ENCODE measurements at places on chromosomes 2 and 18.

DNA sequence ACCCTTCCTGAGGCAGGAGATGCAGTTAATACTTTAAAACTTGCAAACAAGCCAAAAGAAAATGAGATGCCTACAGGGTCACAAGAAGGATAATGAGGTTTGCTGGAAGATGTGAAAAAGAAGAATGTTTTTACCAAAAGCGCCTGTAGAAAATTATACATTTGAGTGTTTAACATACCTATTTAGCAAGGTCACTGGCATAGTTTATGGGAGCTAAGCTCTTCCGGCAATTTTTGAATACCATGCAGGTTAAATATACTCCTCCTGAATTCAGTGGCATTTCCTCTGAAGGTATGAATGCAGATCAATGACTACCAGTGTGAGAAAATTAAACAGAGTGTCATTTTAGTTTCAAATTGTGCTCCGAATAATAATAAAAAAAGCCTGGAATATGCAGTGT is 21.2 kb upstream of the MAP3K20 start:
- no peak for DNase-seq

DNA sequence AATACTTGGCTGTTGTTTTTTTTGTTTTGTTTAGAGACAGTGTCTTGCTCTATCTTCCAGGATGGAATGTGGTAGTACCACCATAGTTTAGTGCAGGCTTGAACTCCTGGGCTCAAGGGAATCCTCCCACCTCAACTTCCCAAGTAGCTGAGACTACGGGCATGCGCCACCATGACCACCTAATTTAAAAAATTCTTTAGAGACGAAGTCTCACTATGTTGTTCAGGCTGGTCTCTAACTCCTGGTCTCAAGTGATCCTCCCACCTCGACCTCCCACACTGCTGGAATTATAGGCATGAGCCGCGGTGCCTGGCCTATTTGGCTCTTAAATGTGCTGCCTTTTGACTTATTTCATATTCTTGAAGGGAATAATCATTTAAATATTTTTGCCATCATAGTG is 60.1 kb downstream of the PTPN4 start:
- DNase-seq: no peak

DNA sequence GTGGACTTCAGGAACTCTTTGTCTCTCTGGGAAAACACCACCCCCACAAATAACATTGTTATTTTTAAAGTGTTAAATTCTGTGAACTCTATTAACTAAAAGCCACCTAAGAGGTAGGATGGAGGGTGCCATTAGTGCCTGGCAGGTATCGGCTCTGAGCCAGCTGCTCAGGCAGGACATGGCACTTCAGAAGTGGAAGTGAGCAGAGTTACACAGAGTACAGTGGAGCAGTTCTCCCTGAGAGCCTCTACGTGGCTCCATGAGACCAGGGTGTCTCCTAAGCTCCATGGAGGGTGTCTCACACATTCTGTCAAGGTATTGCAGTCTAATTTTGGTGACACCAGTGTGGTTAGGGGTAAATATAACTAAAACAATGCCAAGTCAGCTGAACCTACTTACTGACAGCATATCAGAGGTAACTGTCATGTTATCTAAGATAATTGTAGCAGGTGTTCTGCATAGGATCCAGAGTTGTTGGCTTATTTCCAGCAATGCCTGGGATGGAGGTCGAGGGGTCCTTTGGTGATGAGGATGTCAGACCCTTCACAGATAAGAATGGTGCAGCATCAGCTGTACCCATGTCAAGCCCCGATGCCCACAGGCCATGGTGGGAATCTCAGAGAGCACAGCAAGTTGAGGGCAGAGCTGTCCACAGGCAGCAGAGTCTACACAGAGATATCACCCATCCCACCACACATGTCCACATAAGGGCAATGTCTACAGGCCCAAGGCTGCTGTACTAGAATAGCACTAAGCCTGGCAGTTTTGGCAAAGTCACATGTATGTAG is 8.6 kb upstream of the MALL start:
- no peak for DNase-seq

- DNase-seq: no peak
These were observed 12.0 kb downstream of the SMARCAL1 start for GRCh38 chr2:216424274-216424673.

DNA sequence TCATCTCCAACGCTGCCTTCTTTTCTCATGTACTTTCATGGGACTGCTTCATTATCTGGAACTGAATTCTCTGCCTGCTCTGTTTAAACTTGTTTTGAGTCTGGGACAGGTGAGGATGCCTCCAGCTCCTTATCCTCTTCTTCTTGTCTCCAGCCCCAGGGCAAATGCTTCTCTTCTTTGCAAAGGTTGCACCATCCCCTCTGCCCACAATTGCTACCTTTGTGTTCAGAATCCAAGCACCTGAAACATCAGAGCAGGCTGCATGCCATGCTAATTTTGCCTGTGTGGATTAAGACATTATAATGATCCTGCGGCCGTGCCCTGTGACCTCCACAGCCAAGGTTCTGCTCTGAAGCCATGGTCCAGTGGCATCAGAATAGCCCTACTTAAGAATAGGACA is 309.5 kb downstream of the EPHA4 start:
- no peak for DNase-seq

DNA sequence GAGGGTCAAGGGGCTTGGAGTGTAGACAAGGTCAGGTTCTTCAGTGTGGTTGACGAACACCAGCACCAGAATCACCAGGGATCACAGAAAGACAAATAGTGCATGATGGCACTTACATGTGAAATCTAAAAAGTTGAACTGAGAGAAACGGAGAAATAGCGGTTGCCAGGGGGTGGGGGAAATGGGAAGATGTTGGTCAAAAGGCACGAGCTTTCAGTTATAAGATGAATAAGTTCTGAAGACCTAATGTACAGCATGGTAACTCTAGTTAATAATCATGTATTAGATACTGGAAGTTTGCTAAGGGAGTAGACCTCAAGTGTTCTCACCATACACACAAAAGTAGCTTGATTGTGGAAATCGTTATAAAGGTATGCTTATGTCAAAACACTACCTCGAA is 43.7 kb upstream of the DARS1 start:
- DNase-seq: no peak

DNA sequence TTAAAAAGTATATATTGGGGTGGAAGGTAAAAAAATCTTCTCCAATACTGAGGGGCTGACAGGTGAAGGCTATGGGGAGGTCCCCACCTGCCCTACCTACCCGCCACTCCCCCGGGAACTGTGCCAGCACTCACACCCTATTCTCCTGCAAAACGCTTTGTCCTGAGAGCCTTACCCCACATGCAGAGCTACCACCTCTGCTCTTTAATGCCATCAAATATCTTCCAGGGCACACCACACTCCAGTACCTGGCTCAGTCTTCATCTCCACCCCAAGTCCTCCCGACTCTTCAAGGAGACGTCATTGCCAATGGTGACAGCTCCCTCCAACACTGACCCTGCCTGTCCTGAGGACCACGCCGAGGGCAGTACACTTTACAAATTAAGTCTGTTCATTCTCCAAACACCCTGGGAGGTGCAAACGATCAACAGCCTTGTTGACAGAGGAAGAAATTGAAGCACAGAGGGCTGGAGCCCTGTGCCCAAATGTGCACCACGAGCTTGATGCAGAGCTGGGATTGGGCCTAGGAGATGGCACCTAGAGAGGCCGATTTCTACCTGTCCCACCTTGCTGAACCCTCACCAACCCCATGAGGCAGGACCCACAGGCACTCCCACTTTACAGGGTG is 6.0 kb upstream of the GPR55 start:
- DNase-seq: no peak

DNA sequence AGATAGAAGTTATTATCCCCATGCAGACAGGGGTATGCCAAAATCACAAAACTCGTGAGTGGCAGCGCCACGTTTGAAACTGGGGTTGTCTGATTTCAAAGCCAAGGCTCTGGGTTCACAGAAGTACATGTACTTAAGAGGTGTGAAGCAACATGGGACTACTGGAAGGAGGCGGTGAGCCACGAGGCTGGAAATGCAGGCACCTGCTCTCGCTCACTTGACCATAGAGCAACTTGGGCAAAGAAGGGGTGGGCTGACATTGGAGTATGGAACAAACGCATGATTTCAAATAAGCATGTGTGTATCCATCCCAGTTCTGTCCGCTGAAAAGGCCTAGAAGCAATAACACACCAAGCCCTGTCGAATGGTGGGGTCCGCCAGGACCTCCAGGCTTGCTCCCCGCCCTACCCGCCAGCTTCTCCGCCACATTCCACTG is 593 bp upstream of the ACTR2 start:
- DNase-seq: no peak

- no peak for DNase-seq
These were observed 41.0 kb downstream of the AGAP1 start for GRCh38 chr2:235534678-235535422.

- DNase-seq: no peak
These were observed 32.0 kb upstream of the MAP2 start for GRCh38 chr2:209391776-209392401.

- DNase-seq: no peak
These were observed 113.6 kb downstream of the DIS3L2 start for GRCh38 chr2:232075080-232075479.

DNA sequence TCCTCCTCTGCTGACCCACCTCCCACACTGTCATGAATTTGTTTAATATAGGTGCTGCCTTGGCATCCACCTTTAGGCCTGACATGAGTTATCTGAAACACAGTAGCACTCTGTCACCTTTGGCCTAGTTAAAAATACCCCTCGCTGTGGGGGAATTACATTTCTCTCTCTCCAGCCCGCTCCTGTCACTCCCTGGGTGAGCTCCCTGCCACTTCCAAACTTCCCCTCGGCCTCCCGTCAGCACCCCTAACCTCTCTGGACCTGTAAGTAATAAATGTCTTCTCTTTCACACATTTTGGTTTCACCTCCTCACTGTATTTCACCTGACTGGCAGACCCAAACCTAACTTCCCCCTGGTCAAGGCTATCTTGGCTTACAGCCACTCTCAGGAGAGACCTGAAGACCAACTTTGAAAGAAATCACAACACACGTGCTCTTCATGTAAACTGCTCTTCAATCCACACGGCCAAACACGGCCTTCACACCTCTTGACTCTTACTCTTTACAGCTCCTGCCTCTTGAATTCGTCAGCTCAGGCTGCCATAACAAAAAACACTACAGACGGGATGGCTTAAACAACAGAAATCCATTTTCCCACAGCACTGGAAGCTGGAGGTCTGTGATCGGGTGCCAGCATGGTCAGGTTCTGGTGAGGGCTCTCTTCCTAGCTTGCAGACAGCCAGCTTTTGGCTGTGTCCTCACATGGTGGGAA is 28.3 kb downstream of the REEP1 start:
- DNase-seq: no peak

DNA sequence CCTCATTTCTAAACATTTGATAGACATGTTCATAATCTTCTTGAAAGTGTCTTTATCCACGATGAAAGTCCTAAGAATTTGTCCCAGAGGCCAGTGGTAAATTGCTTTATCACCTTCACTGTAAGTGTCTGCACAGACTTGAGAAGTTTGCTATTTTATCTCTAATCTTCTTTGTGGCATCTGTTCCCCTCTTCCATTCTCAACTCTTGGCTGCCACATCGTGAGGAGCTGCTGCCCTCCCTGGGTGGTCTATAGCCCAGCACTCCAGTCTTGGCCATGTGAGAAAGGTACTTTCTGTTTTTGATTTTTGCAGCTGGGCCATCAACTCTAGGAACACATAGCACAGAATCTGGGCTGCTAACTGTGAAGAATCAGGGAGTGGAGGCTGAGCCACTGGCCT is 45.5 kb downstream of the SLC14A2 start:
- DNase-seq: no peak

DNA sequence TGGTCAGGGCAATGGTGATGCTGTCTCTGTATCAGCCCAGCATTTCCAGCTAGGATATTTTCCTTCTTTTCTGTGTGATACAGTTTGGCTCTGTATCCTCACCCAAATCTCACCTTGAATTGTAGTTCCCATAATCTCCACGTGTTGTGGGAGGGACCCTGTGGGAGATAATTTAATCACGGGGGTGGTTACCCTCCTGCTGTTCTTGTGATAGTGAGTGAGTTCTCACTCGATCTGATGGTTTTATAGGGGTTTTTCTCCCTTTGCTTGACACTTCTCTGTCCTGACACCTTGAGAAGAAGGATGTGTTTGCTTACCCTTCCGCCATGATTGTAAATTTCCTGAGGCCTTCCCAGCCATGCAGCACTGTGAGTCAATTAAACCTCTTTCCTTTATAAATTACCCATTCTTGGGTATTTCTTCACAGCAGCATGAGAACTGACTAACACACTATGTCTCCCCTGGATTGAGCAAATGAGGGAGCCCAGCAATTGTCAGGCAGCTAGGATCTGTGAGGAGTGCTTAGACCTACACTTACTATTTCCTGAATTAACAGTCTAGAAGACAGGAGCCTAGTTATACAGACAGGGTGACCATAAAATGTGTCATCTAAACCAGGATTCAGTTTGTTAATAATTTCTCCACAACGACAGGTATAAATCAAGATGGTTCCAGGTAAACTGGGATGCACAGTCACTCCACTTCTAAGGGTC is 6.0 kb downstream of the SCN2A start:
- no peak for DNase-seq

- DNase-seq: no peak
These were observed 15.2 kb upstream of the CETN1 start for GRCh38 chr18:564708-565561.

DNA sequence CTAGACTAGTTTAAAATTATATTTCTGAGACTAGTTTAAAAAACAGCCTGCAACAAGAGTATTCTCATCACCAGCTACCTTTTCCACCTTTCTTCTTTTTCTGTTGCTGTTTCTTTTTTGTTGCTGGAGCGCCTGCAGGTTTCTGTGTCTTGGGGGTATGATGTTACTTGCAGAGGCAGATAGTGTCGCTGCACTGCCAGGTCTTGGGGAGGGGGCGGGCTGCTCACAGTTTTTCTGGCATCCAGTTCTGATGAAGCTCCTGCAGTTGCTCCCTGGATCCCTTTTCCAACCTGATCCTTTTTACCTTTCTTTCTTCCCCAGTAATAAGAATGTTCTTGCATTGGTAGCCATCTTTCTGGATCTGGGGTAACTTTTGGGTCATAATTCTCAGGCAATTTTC is 8.0 kb upstream of the C18orf32 start:
- DNase-seq: no peak

GRCh38 chr18:45621061-45621511 is 5.8 kb downstream of the SLC14A2 start:
- DNase-seq: peak; percentile 47

- DNase-seq: no peak
These were observed 21.9 kb downstream of the ASXL2 start for GRCh38 chr2:25856377-25856776.

DNA sequence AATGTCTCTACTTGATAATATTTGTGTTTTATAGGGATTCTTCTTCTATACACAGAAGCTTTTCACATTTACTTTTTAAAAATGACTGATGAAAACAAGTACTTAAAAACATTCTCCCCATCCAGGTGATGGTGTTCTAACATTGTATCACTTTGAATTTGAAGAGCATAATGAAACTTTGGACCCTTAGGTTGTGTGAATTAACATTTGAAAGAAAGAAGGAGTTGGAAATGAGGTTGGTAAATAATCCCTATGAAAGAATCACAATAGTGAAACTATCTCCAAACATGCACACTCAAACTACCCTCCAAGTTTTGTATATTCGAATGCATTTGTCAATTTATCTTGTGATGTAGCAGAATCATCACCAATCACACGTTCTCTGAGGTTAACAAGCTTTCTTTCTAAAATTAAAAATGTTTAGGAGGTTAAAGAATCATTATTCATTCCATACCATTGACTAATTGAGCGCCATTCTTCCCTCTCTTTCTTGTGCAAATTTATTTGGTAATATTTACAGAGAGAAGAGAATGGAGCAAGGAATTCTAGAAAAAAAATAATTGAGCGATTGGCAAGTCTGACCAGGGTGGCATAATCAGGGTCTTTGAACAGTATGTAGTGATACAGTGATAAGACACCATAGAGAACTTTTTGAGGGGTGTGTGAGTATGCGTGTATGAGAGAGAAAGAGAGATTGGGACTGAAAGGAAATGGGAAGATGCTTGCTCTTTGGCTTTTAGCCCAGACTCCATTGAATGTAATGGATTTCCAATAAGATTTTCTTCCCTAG is 260.0 kb upstream of the NRXN1 start:
- no peak for DNase-seq

Data from GM19239 (cell line).